Dermis microvascular lymphatic vessel endothelial cell (primary cell): ENCODE measurements at places on chromosomes 3 and 15. TPM values are rescaled to one million over a fixed set of nuclear protein-coding genes. Genes with fewer than 3 reads are reported as not detected.
A peak's percentile ranks its signal among the peaks of the same experiment; 100 is the strongest.

Gene ROBO2
- under 0.01 TPM in 1 of 2 replicates, not detected in the other for total RNA-seq

Gene ROPN1
- not detected in 2 replicates for total RNA-seq

Gene DUOXA2
- total RNA-seq: not detected in 2 replicates

Gene AKAP13
- 54.7 and 56.3 TPM in 2 replicates for total RNA-seq

Gene PCOLCE2
- 0.13 TPM in 2 replicates for total RNA-seq

GRCh38 chr15:57566834-57567233, 24.9 kb upstream of the MYZAP start:
- DNase-seq: peak; percentile 98

GRCh38 chr15:83499476-83499875, 52.3 kb downstream of the SH3GL3 start:
- no peak for DNase-seq
